ENCODE measurements at places on chromosomes 2 and 18. TPM values are rescaled to one million over a fixed set of nuclear protein-coding genes. Genes with fewer than 3 reads are reported as not detected.

- no peak for DNase-seq
Observed at GRCh38 chr2:42800981-42801380, 8.6 kb upstream of the HAAO start.

- DNase-seq = peak; percentile 57
Observed at GRCh38 chr2:20675701-20676352, 8.9 kb downstream of the GDF7 start.

GRCh38 chr2:74418312-74418711, 3.1 kb downstream of the C2orf81 start:
- DNase-seq = no peak

GRCh38 chr2:227366769-227367426, 12.2 kb downstream of the TM4SF20 start:
- DNase-seq = no peak

- no peak for DNase-seq
Observed at GRCh38 chr2:162704496-162704895, 134.1 kb downstream of the KCNH7 start.

DNA sequence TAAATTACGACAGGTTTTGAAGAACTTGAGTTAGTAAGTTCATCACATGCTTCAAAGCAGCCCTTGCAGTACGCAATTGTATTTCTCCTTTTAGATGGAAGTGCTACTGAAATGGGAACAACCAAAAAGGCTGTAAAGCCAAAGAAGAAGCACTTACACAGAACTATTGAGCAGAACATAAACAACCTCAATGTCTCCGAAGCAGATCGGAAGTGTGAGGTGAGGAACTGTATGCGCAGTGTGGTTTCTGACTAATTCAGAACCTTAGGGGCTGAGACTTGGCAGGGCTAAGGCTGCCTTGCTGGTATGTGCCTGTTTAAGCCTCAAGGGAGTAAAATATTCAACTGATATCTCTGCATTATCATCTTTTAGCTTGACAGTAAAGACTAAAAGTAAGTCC, 8.4 kb downstream of the NCAPH start:
- DNase-seq = peak; percentile 33

DNA sequence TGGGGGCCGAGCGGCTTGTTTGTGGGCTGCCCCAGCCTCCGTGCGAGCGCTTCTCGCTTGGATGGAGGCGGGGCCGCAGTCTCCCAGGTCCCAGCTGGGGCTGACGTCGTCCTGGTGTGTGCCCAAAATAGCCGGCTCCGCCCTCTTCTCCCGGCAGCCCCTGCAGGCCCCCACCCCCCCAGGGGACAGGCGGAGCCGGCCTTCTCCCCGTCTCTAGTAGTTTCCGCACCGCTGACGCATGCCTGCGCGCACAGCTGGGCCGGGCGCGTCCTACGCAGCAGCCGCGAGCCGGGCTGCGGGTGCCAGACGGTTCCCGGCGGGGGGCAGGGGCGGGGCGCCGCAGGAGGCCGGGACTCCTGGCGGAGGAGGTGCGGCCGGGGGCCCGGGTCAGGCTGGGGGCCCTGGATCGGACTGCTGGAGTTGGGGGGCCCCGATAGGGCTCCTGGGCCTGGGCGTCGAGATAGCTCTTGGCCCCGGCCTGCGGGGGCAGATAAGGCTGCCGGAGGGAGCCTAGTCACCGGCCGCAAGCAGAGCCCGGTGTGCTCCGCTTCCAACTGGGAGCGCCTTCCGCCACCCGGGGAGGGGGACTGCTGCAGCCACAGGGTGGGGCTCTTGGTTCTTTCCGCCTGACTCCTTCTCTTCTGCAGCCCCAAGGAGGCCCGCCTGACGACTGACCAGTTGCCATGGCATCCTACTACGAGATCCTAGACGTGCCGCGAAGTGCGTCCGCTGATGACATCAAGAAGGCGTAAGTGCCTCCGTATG, at the start of gene DNAJB2:
Gene DNAJB2 (plus strand): TSS at position 216 of the 765 bp plus-strand sequence. CDS start 468 bp downstream, at position 684.
- peak; percentile 99 for DNase-seq

GRCh38 chr2:118807668-118808428, 39.6 kb downstream of the EN1 start:
- DNase-seq = no peak

CDH19 gene
- total RNA-seq = 3.9 TPM

LCT gene
- not detected for total RNA-seq

SKA1 gene
- total RNA-seq = not detected

STK16 gene
- 16.8 TPM for total RNA-seq

PFN4 gene
- not detected for total RNA-seq

ABCB11 gene
- 0.33 TPM for total RNA-seq

GALM gene
- 7.5 TPM for total RNA-seq

GPAT2 gene
- 2.0 TPM for total RNA-seq

PROM2 gene
- 31.6 TPM for total RNA-seq

Measured in body of pancreas (tissue), 4 donors.